HT1080 (cell line): ENCODE measurements at places on chromosomes 6 and 20.

- DNase-seq, result no peak
These were observed 613.2 kb upstream of the NOX3 start for GRCh38 chr6:156068881-156069280.

DNA sequence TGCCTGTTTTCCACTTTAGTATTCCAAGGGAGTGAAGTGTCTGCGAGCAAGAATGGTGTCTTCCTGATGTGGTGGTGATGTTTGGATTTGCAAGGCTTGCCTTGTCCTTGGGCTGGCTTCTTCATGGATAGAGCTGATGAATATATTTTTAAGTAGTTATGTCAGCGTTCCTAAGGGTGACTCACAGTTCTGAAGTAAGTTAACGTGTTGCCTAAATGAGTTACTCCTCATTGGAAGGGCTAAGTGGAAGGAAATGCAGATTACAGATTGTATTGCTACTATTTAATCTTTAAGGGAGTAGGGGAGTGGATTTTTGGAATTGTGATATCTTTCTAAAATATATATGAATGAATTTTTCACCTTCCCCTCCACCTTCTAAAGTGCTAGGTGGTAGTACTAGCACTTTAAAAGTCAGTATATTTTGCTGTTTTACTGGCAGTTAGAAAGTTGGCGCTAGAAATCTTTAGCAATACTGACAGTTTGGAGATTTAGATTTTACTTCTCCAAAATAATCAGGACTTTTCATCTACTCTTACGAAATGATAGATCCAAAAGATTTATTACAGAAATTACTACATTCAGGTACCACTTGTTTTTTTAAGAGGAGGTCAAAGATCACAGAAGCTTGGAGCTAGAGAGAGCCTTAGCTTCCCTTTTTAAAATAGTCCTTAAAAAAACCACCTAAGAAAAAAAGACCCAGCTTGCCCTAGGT is 197.4 kb downstream of the JARID2 start:
- DNase-seq, result peak; percentile 83

DNA sequence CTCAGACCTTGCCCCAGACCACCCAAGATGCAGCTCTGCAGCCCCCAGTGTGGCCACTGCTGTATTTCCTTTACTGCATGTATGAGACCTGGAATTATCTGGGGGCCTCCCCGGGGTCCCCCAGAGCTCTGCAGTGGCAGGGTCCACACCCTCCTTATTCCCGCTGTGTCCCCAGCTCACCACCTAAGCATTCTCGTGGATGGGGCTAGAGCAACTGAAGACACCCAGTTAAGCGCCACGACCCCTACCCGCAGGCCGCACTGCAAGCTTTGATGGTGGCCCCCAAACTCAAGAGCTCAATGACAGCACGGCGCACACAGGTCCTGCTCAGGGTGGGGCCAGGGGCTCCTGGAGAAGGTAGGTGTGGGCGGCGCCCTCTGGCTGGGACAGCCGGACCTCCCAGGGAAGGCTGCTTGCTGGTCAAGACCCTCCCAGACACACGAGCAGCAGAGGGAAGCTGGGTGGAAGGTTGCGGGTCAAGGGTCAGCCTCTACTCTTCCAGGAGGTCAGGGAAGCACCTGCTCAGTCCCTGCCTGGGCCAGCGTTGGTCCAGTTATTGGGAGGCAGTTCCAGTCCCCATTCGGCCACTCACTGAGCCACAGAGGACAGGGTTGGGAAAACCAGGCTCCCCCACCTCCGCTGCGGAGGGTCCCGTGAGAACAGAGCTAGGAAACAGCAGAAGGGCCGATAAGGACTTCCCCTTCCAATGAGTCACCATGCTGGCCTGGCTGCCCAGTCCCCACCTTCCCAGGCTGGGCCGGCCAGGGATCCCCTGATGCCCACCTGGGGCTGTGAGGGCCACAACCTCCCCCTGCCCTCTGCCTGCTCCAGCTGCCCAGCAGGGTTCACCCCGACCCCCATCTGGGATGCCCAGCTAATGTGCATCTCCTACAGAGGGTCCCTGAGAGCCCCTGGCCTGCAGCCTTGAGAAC is 2.9 kb downstream of the LAMA5 start:
- DNase-seq, result no peak

DNA sequence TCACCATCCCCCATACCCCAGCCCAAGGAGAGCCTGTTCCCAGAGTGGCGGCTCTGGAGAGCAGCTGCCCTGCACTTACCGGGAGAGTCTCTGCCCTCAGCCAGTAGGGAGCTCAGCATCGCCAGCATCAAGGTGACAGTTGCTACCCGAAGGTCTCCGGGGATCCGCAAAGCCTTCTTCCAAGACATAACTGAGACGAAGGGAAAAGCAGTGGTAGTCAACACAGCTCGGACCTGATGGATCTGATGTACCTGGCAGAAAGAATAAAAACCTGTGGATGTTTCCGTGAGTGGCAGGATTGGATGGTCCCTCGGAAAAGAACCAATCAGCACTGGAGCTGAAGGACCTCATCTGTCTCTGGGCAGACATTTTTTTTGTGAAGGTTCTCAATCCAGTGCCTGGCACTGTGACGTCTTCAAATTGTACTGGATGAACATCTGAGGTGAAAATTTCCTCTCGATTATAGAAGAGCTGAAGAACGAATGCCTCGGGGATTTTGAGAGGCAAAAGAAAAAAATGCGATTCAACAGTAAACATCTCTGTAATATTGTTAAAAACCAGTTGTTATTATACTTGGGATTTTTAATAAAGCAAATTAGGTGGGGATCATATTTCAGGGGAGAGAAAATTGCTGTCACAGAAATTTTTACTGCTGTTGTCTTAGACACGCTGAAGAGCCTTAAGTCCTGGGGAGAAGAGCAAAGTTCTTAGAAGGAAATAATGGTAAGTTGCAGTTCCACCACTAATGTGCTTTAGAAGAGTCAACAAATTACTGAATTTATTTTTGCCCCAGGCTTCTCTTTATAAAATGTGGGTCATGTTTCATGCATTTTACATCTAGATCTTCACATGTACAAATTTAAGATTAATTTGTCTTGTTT is at the start of gene HLA-DQB1:
Gene HLA-DQB1 (minus strand): TSS at position 238 of the 881 bp plus-strand sequence. CDS start 50 bp downstream, at position 188.
- peak; percentile 6 for DNase-seq

DNA sequence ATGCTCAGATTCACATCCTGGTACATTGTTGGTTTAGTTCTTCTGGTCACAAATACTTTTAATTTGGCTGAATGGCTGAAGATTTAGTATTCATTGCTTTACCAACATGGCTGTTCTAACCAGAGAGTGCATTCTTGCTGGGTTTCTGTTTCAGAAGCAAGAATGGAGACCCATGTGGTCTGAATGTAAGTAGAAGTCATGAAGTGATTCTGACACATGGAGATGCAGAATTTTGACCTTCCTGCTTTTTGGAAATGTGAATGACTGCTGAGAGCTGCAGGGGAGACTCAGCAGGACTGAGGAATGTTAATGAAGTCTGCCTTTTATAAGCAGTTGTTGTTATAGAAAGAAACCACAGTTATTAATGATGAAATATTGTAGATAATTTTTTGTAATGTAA is 576.1 kb upstream of the MARCKS start:
- DNase-seq, result no peak

GRCh38 chr6:47438481-47439347 is 38.9 kb upstream of the CD2AP start:
- DNase-seq, result no peak

DNA sequence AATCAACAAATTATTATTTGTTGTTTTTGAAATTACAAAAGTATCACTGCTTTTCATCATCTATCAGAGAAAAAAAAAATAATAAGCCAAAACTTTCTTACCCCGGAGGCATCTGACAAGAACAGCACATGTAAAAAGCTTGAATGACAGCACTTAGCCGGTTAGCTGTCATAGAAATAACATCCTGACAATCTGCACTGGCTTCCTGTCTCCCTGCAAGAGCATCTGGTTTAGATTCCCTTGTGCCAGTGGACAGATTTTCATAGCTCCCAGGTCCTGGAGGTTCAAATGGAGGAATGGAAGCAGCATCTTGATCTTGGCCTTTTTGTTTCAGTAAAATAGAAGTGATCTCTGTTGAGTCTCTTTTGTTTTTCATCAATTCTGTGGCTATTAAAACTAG is 74.8 kb downstream of the HACE1 start:
- peak; percentile 61 for DNase-seq

GRCh38 chr6:49462599-49462926 is 490 bp downstream of the MMUT start:
- no peak for DNase-seq

- no peak for DNase-seq
These were observed 170.2 kb downstream of the SLC24A3 start for GRCh38 chr20:19382386-19383340.

GRCh38 chr20:58500256-58500655 is 14.9 kb downstream of the APCDD1L start:
- DNase-seq, result no peak

DNA sequence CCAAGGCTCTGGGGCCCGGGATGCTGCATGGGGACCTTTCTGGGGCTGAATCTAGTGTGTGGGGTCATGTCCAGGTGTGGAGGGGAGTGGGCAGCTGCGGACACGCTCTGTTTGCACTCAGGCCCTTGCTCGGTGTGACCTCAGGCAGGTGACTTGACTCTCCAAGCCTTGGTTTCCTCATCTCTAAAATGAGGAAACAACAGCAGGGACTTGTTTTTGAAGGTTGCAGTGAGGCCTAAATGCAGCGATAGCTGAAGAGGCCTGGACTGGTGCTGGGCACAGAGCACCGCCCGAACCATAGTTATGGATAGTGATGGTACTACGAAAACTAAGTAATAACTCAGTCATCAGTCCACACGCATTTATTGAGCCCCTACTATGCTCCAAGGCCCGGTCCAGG is 91.8 kb downstream of the NOL4L start:
- DNase-seq, result no peak

DNA sequence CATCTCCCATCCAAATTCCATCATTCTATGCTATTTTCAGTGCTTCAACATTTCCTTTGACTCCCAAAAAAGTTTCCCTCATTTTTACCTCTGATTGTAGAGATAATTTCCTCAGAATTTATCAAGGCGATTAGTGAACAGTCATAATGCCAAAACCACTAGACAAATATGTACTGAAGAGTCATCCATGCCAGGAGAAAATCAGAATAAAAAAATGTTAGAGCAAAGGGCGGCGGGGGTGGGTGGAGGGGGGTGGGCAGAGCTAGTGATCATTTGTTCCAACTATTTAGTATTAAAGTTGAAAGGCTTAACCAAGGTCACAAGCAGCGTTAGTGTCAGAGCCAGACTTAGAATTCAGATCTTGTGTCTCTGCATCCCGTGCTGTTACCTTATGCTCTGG is 5.3 kb upstream of the ADGRF5 start:
- no peak for DNase-seq

DNA sequence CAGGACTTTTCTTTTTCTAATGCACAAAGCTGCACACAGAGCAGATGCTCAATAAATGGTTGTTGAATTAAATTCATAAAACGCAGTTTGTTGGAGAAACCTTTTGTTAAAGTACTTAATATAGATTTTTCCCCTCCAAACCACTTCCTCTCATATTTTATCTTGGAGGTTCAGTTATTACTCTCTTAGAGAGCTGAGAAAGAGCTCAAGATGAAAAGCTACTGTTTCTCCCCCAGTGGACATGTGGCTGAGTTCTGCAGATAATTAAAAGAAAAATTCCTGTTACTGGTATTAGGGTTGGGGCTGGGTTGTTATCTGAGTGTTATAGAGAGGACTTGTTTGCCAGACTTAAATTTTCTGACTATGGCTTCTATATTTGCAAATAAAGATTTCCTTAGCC is 294.0 kb downstream of the TBC1D7 start:
- DNase-seq, result no peak

DNA sequence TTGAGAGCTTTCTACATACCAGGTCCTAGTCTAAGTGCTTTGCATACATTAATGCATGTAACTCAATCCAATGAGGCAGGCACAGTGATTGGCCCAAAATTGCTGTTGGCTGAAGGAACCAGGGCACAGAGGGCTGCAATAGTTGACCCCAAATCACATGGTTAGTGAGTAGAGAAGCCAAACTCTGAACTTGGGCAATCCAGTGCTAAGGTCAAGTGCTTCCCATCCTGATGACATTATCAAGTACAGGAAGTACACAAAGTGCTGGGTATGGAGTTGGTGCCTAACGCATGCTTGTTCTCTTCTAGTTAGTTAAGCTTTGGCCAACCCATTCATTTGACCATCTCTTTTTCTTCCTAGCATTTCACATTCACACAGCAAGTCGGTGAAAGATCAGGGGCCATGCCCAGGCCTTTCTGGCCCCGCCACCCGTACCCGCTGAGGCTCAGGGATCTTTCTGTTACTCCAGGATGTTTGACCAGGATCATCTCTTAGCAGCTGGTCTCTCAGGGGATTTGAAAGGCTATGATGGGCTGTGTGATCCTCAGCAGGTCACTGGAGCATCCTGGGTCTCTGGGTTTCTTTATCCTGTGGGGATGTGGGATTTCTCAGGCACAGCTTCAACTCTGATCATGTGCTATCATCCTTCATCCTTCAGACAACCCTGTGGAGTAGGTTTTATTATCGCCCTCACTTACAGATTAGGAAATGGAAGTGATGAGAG is 7.0 kb downstream of the KCNB1 start:
- no peak for DNase-seq

DNA sequence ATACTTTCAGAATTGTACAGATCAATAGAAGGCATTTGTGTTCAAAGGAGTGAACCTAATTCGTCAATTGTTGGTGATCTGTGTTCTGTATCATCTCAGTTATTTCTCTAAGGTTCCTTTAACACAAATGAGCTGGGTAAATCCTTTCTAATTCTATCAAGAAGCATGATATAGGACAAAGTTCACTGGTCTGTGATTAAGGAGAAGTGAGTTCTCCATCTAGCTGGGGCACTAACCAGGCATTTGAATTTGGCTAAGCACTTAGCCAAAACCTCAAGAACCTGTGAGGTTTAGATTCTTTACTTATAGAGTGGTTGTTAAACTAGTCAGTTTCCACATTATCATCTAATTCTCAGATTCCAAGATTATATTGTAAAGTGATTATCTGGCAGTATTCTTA is 50.3 kb downstream of the DOP1A start:
- DNase-seq, result no peak
